ENCODE measurements at places on chromosomes 1 and 21.

- DNase-seq: peak; percentile 63
Observed at GRCh38 chr1:218377143-218377660, 32.1 kb downstream of the TGFB2 start.

DNA sequence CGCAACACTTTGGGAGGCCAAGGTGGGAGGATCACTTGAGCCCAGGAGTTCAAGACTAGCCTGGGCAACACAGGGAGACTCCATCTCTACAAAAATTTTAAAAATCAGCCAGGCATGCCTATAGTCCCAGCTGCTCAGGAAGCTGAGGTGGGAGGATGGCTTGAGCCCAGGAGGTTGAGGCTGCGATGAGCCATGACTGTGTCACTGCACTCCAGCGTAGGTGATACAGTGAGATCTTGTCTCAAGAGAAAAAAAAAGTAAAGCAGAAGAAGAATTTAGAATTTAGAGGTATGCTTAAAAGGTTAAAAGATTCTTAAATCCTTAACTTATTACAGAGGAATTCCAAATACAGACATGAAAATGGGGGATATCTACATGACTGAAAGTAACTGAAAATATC, 79.5 kb downstream of the SMYD3 start:
- DNase-seq: no peak

DNA sequence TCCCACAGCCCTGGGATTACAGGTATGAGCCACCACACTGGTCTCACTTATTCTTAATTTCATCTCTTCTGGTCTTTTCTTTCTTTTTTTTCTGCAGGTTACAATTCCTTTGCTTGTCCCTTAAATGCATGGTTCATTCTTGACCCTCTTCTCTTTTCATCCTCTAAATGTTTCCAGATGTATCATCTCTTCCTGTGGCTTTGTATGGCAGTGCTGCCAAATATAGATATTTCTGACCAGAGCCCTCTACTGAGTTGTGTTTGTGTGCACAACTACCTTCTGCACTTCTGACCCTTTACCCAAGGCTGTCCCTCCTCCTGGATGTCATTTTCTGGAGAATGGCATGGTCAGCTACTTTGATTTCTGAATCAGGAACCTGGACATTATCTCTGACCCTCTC, 32.5 kb downstream of the OLFML3 start:
- no peak for DNase-seq

- DNase-seq: peak; percentile 54
Observed at GRCh38 chr21:46065215-46065913, 32.5 kb upstream of the COL6A2 start.

GRCh38 chr1:89381618-89382017, 17.8 kb downstream of the GBP6 start:
- no peak for DNase-seq

DNA sequence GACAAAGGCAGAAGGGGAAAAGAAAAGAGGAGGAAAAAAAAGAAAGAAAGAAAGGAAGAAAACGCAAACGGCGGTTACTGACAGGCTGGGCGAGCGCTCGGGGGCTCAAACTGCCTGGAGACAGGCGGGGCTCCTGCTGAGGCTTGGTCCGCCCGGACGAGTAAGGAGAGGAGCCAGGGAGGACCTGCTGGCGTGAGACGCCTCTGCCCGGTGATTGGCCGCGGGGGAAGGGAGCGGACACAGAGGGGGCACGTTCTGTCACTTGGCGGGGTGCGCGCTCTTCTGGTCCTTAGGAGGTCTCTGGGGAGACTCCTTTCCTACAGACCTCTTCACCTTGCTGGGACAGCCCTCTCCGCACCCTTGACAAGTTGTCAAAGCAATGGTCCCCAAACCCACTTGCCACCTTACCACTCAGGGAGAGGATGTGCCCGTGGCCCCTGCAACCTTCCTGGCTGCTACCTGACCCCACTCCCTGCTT, 791 bp upstream of the PIK3R3 start:
- DNase-seq: peak; percentile 82

- DNase-seq: no peak
Observed at GRCh38 chr1:37631036-37631435, 3.7 kb downstream of the RSPO1 start.

GRCh38 chr1:232962761-232963745, 12.6 kb downstream of the NTPCR start:
- peak; percentile 50 for DNase-seq

DNA sequence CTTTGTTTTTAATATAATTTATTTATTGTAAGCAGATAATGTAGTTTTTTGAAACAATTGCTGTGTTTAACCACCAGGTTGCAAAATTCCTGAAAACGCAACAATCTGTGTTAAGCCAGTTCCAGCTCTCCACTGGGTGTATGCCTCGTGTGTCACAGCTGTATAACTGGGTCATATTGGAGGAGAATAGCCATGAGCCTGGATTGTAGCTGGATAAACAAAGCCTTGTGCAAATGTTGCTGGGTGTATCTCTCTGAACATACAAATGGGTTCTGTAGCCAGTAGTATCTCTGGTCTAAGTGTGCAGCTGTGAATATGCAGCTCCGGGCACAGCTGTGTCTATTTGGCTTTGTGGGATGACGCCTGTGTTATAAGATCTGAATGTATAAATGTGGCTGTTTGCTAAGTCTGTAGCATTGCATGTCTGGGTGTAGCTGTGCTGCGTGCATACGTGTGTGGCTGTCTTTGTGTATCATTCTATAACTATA, 2.8 kb downstream of the TCEA3 start:
- DNase-seq: peak; percentile 53

DNA sequence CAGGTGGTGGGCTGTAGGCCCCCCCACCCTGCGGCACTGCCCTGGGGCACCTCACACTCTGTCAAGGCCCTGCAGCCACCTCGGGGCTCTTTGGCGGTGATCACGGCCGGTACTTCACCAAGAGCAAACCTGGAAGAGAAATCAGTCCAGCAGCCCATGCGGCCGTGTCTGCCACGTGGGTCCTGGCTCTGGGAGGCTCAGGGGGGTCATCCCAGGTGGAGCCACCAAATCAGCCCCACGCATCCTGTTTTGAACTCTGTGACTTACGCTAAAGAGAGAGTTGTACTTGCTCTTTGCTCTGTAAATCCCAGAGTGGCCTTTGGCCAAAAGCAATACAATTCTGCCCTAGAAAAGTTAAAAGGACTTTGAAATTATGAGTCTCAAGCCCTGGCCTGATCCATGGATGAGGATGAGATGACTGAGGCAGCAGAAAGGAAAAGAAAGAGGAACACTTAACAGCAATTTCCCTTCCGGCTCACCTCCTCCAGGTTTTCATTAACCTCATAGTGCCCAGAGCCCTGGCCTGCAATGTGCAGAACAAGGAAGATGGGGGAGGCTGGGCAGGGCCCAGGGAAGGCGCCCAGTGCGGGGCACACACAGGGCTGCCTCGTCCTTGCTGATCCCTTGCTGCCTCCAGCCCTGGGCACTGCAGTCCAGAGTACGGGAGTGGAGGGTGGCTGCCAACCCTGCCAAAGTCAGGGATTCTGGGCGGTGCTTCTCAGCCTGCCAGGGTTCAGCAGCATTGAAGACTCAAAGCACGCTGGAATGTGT, 337.0 kb downstream of the MATN1 start:
- DNase-seq: no peak

DNA sequence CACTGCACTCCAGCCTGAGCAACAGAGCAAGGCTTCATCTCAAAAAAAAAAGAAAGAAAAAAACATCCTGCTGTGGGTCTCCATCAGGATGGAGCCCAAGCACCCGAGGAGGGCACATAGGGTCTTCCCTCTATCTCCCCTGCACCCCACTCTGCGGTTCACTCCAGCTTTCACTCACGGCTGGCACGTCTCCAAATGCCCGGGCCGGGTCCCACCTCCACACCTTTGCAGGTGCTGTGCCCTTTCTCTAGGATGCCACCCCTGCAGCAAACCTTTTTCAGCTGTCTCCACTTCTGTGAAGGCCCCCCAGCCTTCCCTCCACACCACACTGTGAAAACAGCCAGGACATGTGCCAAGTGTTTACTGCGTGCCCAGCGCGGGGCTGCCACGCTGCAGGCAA, 22.4 kb upstream of the DDOST start:
- no peak for DNase-seq

DNA sequence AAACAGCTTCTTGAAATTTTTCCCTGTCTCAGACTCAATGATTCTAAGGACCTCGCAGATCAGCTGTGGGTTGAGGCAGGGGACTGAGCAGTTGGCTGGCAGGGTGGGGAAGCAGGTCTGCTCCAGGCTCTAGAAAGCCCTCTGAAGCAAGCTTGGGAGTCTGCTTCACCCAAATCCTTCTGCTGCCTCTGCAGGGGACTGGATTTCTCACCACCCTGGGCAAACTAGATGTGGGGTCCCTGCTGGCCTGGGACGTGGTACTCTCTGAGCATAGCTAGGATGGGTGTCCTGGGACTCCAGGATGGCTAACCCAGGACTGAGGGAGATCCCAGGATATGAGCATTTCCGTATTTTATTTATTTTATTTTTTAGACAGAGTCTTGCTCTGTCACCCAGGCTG, 89.3 kb downstream of the LAMC2 start:
- DNase-seq: no peak
